ENCODE measurements at places on chromosomes 16 and 17. TPM values are rescaled to one million over a fixed set of nuclear protein-coding genes. Genes with fewer than 3 reads are reported as not detected.
A peak's percentile ranks its signal among the peaks of the same experiment; 100 is the strongest.

DNA sequence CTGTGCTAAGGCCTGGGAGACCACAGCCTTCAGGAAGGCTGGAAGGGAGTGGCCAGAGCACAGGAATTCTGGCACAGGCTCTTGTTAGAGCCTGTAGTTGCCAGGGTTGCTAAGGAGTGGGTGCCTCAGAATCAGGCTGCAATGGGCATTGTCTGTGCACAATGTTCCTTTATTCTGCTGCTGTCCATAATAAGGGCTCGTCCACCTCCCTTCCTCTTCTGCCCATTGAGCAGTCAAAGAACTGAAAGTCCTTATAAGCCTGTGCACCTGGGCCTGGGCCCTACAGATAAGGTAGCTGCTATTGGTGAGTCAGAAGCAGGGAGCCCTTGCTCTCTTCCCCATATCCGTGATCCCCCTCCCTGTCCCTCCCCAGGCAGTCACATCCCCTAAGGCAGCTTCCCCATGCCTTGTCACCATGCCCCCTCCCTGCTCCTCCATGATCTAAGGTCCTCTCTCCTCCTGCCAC, 5.4 kb upstream of the CNGB1 start:
- DNase-seq = no peak

DNA sequence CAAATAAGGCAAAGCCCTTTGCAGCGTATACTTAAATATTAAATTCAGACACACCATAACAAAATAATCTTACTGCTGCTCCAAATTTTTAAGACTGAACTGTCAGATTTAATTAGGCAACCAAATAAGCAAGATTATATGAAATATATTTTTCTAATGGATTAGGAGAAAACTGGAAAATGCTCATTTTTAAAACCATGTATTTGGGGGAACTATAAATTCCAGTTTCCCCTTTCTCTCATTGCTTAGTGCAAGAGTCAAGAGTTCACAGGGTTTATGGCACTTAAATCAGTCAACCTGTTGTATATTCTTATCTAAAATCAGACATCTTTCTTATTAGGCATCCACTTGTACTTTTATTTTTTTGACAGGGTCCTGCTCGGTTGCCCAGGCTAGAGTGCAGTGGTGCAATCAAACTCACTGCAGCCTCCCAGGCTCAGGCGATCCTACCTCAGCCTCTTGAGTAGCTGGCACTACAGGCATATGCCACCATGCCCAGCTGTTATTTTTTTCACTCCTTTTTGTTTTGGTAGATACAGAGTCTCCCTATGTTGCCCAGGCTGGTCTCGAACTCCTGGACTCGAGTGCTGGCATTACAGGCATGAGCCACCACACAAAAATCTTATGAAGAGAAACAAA, 2.1 kb upstream of the KANSL1 start:
- no peak for DNase-seq

GRCh38 chr17:27810211-27810901, 10.0 kb upstream of the NOS2 start:
- no peak for DNase-seq

DNA sequence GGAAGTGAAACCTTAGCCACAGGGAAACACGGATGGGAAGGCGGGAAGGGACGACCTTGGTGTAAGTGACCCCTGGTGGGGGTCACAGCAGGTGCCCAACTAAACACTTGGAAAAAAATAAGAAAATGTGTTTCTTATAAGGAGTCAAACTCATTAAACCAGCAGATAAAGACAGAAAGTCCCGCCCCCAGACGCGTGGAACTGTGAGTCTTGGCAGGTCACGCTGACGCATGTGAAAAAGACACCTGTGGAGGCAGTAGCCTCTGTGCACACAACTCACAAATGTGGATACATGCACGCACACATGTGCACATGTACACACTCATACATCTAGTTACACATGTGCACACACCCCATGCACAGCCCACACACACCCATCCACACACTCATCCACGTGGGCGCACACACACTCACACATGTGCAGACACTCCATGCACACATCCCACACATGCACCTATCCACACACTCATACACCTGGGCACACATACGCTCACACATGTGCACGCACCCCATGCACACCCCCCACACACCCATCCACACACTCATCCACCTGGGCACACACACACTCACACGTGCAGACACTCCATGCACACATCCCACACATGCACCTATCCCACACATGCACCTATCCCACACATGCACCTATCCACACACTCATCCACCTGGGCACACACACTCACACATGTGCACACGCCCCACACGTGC, 432.4 kb downstream of the SOX9 start:
- no peak for DNase-seq

GRCh38 chr17:6487251-6488007, 43.2 kb downstream of the PIMREG start:
- no peak for DNase-seq

DNA sequence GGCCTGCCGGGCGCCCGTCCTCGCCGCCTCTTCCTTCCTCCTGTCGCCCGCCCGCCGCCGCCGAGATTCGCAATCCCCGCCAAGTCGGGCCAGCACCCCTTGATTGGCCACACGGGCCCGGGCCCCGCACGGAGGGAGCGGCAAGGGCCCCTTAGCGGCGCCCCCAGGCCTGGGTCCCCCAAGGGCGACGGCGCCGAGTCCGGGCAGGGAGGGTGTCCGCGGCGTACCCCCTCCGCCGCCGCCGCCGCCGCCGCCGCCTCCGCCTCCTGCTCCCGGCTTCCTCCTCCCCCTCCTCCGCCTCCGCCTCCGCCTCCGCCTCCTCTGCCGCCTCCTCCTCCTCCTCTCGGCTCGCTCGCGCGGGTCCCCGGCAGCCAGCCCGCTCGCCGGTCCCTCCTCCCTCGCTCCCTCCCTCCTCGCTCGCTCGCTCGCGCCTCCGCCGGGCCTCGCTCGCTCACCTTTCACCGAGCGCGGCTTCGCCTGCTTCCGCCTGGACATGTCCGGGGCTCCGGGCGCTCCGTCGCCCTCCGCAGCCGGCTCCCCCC, 561 bp downstream of the ZNF423 start:
- peak; percentile 95 for DNase-seq

DNA sequence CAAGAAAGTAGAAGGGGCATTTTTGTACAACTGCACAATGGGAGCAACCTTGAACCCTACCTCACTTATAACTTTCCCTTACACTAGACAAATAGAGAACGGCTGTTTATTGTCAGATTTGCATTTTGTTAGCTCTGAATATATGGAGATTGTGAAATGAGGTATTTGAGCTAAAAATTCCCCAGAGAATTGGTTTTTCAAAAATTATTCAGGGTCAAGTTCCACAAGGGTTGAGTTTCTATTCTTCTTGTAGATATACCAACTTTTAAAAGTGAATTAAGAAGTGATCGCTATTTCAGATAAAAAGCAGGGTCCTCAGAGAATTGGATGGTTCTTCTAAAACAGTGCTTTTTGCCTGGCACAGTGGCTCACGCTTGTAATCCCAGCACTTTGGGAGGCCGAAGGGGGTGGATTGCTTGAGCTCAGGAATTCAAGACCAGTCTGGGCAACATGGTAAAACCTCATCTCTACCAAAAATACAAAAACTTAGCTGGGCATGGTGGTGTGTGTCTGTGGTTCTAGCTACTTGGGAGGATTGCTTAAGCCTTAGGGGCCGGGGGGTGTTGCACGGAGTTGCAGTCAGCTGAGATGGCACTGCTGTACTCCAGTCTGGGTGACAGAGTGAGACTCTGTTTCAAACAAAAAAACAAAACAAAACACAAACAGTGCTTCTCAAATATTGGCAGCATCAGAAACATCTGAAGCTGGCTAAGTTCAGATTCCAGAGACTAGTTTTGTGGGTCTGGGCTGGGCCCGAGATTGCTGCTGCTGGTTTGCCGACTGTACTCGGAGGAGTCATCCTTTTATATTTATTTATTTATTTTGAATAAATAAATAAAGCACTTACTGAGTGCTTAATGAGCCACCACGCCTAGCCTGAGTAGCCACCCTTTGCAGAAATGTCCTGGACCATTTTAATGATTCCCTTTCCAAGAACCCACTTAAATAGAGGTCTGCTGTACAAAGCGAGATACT, 50.9 kb downstream of the PECAM1 start:
- DNase-seq = no peak

- DNase-seq = no peak
Observed at GRCh38 chr16:64240586-64240985, 881.3 kb downstream of the CDH11 start.

DNA sequence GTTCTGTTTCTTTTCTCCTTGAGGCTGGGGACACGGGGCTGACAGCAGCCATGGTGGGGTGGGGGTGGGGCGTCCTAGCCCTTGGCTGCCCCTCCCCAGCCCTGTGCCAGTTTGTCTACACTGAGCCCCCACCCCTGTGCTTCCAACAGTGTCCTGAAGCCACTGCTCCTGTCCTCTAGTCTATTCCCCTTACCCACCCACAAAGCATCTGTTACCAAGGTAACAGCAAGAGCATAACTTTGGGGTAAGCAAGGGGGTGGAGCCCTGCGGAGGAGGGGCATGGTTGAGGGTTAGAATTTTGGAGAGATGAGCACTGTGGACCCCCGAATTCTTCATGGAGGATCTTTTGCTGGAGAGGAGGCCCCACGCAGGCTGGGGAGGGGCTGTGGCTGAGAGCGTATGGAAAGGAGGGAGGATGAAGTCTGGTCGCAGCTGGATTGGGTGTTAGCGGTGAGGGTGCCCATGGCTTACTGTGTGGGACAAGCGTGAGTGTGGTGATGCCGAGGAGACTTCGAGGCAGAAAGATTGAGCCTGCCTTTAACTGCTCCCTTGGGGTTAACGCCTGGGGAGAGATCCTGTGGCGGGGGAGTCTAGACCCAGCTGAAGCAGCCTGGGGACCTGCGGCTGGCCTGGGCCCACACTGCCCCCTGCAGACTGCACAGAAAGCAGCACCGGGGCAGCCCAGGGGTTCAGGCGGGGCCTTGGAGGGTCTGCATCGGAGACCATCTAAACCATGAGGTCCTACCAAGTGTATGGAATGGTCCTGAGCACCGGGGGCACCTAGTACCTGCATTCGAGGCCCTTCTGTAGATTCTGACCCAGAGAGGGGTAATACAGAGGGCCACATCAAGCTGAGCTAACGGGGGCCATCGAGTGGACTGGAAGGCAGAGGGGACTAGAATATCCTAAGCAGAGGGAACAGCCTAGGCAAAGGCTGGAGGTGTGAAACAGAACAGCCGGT, 6.1 kb upstream of the STAC2 start:
- no peak for DNase-seq

- peak; percentile 79 for DNase-seq
Observed at GRCh38 chr16:397135-397661, at the start of gene NME4. TSS of gene NME4 (plus strand) at chr16:397199. CDS start at chr16:397223, 24 bp downstream.

DNA sequence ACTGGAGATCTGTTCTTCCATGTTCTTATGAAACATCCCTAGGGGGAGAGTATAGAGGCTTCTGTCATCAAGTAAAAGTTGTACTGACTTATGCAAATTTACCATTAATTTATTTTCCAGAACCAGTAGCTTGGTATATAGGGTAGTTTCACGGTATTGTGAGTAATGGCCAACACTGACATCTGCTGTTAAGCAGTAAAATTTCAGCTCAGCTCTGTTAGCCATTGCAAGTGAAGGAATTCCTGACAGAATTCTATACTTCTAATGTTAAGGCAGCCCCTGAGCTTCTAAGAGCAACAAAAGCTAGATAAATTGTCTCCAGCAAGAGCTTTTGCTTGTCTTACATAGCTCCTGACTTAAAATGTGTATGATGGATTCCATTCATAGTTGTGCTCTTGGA, 613.5 kb upstream of the C16orf82 start:
- no peak for DNase-seq

DNA sequence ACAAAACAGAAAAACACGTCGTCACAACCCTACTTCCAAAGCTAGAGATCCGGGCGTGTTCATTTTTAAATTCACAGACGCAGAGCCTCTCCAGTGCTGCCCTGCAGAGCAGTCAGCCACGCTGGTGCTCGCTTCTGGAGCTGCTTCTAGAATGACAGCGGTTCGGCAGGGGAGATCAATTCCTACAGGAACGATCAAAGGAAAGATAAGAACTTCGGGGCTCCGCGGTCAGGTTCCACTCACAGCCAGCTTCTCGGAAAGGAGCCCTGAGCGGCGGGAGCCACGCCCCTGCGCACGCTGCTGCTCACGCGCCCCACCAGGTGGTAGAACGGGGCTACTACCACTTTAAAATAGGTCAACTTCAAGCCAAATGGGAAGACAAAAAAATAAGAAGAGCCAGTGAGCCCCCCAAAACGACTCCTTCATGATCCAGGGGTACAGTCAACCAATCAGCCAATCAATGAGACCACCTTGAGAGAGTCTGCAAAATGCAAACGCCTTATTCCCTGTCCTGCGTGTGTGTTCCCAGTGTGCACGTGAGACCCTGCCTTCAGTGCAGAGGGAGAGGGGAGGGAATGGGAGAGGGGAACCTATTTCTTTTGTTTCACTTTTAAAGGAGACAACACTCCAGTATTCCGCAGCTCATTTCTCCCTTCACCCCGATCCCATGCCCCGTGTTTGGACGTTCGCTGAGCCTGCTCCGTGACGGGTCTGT, 209.7 kb downstream of the RBFOX3 start:
- peak; percentile 92 for DNase-seq

DNA sequence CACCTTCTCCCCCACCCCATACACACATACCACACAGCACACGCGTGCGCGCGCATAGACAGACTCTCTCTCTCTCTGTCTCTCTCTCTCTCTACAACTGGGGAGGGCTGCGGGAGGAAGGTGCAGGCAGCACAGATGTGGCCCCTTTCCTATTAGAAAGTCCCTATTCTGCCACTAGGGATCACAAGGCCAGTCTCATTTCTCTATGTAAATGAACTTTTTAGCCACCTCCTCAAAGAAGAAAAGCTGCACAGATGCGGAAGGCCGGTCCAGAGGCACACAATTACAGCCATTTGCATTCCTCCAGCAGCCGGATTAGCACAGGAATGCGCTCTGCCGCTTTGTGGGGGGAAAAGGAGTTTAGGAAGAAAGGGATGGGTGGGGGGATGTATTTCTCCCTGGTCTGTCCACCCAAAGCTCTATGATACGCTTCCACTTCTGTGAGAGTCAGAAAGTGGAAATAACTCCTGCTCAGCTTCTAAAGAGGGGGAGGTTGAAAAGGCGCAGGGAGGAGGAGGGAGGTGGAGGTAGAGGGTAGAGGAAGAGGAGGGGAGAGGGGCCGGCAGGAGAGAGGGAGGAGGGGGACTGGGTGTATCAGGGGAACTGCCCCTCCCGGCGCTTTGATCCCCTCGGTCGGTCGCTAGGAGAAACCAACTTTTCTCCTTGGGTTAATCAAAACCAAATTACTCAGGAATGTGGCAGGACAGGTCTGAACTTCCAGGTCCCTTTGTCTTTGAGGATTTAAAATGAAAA, 11.7 kb downstream of the ZFHX3 start:
- no peak for DNase-seq

TTYH2 gene
- 5.5 TPM for total RNA-seq

CPHXL2 gene
- not detected for total RNA-seq

RAB26 gene
- total RNA-seq = 0.28 TPM

NEUROD2 gene
- total RNA-seq = not detected

G6PC1 gene
- total RNA-seq = not detected

CACNA1G gene
- 4.4 TPM for total RNA-seq

Measured in posterior vena cava (tissue), 2 donors.